SIG-M5 (cell line): ENCODE measurements at places on chromosomes 1 and 21.

DNA sequence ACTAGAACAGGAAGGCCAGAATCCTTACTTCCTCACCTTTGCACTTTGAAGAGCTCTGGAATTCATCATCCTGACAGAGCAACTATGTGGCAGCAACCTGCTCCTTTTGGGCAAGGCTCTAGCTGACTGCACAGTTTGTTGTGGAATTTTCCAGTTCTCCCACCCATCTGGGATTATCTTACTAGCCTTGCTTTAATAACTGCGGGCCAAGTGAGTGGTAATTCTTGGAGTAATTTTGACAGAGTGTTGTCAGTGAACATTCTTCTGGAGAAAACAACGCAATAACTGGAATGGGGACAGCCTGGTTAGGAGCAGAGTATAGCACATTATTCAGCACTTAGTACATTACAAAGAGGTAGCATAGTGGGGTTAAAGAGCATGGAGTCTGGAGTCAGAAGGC, 75.3 kb downstream of the NTMT2 start:
- DNase-seq = no peak

- no peak for DNase-seq
Observed at GRCh38 chr21:46357684-46358425, 33.9 kb downstream of the PCNT start.

DNA sequence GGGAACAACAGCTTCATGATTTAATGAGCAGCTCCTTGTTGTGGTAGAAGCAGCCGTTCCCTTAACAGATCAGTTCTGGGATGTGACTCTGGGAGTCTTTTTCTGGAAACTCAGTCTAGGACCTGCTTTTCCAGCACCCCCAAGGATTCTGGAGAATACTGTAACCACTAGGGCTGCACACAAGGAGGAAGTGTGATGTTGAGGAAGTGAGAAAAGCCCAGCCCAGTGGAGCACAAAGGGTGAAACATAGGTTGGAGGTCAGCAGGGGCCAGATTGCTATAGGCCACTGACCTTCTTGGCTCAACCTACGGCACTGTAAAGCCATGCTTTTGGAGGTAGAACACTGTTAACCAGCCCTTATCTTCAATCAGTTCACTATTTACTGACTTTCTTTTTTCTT, 10.1 kb upstream of the PLA2G5 start:
- no peak for DNase-seq

GRCh38 chr1:2646837-2647236, 14.0 kb upstream of the MMEL1 start:
- DNase-seq = no peak

- no peak for DNase-seq
Observed at GRCh38 chr1:45543581-45544417, 6.8 kb upstream of the AKR1A1 start.

DNA sequence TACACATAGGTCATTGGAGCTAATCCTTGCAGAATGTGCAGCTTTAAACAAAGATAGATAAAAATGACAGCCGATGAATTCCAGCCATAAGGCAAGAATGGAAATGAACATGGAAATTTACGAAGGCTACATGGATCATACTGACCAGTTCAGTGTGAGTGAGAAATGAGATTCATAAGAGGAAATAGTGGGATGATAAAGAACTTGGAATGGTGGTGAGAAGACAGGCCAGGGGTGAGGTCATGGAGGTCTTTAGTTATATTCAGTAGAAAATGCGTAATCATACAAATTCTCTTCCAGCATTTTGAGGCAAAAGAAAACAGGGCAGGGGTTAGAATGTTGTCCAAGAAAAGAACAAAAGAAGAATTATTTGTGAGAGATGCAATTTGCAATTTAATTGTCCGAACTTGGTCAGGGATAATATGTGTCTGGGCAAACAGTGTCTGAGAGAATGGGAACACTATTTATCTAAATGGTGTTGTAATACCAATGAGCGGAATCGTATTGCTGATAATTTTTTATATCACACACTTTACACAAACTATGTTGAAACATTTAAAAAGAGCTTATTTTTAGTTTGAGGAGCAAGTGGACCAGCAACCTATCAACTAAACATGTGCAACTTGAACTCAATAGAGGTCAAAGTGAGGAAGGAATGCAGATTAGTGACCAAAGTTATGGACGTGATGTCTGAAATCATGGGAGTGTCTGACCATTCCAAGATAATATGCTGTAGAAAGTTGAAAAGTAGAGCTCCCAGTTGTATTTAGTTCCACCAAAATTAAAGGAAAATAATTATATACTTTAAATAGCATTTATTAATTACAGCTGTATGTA, 739.0 kb upstream of the NCAM2 start:
- DNase-seq = no peak

DNA sequence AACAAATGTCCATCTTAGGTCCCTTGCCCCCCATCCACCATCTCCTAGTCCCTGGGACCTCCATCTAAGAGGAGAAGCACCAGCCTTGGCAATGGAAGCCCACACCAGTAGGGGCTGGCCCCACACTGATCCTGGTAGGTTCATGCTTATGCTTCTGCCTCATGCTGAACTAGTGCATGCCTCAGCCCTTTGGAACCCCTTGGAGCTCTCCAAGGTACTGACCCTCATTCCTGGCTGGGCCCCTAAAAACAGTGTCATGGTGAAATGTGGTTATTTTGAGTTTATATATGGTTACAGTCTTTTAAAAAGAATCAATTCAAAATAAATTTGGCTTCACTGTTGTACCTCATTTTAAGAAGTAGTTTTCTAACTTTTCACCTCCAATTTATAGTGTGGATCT, 108.3 kb downstream of the HIVEP3 start:
- no peak for DNase-seq

DNA sequence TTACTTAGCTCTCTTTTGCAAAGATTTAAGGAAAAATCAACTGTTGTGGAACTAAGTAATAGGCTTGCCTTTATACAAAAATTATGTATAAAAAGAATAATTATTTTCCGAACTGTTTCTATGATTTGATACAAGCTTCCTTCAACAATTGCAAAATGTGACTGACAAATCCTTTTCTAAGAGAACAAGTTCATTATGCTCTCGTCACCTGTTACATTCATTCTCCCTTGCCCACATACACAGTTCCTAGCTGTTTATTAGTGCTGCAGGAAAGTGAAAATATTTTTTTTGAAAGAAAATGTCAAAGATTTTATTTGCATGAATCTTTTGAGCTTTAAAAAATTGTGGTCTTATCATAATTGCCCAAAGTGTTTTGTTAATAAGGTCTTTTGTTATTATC, 466.2 kb downstream of the USP25 start:
- no peak for DNase-seq
